ENCODE measurements at places on chromosomes 6 and 20. TPM values are rescaled to one million over a fixed set of nuclear protein-coding genes. Genes with fewer than 3 reads are reported as not detected.

The HLA-G gene
- 0.91 TPM for total RNA-seq

The PHACTR3 gene
- total RNA-seq = 0.26 TPM

The SIM1 gene
- 0.08 TPM for total RNA-seq

The CLVS2 gene
- not detected for total RNA-seq

The ADTRP gene
- 0.26 TPM for total RNA-seq

All from epithelial cell of alveolus of lung (primary cell).